Activated naive CD4-positive, alpha-beta T cell treated with anti-CD3 and anti-CD28 coated beads for 36 hours (primary cell): ENCODE measurements at places on chromosomes 13 and 19. TPM values are rescaled to one million over a fixed set of nuclear protein-coding genes. Genes with fewer than 3 reads are reported as not detected.

Gene ZNF440
- 3.6 TPM for total RNA-seq

- no peak for DNase-seq
Measured at GRCh38 chr19:31641591-31641990, 292.4 kb upstream of the TSHZ3 start.

DNA sequence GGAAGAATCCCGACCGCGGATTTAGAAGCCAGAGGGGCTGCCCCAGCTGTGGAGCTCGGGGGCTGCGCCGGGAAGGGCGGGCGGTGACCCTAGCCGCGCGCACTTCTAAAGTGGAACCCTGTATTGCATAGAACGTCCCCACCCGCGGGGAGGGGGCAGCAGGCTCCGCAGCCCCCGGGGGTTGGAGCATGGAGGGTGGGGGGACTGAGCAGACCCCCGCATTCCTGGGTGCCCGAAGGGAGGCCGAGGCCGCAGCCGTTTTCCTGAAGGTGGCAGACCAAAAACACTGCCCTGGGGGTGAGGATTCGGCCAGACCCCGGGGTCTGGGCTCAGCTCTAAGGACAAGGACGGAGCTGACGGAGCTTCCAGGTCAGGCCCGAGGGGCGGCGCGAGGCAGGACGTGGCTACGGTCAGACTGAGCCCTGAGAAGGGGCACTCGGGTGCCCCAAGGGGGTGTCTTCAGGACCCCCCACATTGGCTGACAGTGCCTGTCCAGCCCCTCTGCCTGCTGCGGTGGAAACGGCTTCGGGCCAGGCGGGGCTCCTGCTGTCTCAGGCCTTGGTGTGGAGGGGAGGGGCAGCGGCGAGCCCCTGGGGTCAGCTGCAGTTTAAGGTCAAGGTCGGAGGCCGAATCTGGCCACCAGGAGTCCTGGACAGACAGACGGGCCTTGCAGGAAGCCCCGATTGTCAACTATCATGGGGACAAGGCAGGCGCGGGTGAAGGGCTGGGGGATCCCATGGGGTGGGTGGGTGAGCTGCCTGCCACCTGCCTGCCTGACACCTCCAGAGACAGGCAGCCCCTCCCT is 12.6 kb downstream of the MKNK2 start:
- no peak for DNase-seq

DNA sequence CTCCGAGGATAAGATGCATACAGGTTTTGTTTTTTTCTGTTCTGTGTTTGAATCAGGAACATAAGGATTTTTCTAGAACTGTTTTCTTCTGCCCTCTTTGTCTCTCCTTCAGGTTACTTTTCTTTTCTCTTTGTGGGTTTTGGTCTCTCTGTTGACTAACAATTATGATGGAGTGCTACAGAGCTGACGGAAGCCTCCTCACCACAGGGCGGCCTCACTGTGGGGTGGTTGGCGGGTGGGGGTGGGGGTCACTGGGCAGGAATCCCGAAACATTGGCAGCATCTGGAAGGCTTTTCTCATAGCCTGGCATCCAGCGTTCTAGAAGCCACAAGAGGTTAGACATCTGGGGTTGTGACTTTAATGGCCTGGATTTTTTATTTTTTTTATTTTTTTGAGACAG is 12.0 kb upstream of the MATK start:
- DNase-seq: no peak

Gene KLHL1
- total RNA-seq: not detected

- DNase-seq: no peak
Measured at GRCh38 chr13:110322126-110322827, 15.2 kb downstream of the COL4A2 start.

DNA sequence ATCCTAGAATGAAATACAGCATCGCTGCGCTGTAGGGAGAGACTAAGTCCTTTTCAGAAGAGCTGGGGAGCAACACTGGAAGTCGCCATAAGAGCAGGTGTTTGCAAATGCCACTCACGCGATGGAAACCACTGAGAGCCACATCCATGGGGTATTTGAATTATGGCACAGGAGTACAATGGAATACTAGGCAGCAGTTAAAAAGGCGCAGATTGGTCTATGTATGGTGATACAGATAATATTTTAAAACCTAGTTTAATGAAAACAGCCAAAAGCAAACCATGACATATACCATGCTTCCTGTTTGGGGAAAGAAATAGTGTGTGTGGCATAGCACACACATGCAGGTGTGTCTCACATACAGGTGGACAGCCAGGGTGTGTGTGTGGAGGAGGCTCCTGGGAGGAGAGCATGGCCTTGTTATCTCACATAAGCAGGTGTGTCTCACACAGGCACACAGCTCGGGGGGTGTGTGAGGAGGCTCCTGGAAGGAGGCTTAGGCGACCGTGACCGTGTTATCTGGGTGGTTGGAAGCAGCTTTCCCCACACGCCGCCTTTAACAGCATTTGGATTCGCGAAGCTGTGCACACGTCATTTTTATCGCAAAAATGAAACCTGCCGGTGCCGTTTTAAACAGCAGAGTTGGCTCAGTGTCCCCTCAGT is 33.6 kb downstream of the ADPRHL1 start:
- DNase-seq: no peak

- DNase-seq: no peak
Measured at GRCh38 chr13:30406779-30407416, 15.4 kb upstream of the UBE2L5 start.

GRCh38 chr19:18596752-18597157 is 8.2 kb downstream of the REX1BD start:
- DNase-seq: peak; percentile 22

GRCh38 chr13:50437252-50437651 is 406.2 kb downstream of the DLEU7 start:
- DNase-seq: no peak

GRCh38 chr19:9906475-9907087 is 29.7 kb downstream of the OLFM2 start:
- no peak for DNase-seq

GRCh38 chr19:33405254-33405552 is 31.7 kb downstream of the CEBPG start:
- DNase-seq: no peak
